AG04449 (cell line): ENCODE measurements at places on chromosomes 3 and 15.

GRCh38 chr15:98712845-98713584 lies 64.7 kb downstream of the IGF1R start:
- DNase-seq, result no peak

DNA sequence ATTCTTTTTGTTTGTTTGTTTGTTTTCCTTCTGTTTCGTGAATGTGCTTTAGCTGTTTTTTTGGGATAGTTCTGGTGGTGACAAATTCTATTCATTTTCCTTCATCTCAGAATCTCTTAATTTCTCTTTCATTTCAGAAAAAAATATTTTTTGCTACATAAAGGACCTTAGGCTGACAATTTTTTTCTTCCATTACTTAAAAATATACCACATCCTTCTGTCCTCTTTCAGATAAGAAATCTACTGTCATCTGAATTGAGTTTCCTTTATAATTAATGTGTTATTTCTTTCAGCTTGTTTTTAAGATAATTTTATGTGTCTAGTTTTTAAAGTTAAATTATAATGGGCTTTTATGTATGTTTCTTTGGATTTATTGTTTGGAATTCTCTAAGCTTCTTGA lies 47.6 kb downstream of the IL16 start:
- no peak for DNase-seq

DNA sequence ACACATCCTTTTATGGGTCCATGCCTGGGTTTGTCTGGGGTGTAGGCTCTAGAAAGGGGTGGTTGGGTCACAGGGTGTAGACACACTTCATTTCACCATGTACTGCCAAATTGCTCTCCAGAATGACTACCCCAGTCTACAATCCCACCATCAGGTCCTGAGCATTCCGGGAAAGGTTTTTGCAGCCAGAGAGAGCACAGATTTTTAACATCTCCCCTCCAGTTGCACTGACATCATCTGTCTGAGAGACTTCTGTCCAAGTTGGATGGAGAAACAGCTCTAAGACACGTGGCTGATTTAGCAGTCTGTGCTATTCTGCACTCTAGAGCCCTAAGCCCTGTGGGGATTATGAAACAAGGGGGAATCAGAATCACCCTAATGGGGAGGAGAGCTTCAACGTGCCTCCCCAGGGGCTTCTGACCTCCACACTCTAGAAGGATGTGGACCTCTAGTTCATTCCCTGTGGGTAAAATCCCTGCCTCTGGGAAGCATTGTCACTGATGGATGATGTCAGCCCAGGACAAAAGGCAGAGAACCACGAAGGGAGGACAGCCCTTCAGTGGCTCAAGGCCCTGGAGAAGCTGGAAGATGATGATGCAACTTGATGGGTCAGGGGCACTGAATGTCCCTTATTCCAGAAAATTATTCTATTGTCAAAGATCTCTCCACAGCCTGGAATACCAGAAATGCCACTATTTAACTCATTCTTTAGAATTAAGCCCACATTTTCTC lies 71.5 kb downstream of the CD200R1L start:
- DNase-seq, result peak; percentile 61

GRCh38 chr15:94324835-94325767 lies 93.7 kb downstream of the MCTP2 start:
- DNase-seq, result no peak

DNA sequence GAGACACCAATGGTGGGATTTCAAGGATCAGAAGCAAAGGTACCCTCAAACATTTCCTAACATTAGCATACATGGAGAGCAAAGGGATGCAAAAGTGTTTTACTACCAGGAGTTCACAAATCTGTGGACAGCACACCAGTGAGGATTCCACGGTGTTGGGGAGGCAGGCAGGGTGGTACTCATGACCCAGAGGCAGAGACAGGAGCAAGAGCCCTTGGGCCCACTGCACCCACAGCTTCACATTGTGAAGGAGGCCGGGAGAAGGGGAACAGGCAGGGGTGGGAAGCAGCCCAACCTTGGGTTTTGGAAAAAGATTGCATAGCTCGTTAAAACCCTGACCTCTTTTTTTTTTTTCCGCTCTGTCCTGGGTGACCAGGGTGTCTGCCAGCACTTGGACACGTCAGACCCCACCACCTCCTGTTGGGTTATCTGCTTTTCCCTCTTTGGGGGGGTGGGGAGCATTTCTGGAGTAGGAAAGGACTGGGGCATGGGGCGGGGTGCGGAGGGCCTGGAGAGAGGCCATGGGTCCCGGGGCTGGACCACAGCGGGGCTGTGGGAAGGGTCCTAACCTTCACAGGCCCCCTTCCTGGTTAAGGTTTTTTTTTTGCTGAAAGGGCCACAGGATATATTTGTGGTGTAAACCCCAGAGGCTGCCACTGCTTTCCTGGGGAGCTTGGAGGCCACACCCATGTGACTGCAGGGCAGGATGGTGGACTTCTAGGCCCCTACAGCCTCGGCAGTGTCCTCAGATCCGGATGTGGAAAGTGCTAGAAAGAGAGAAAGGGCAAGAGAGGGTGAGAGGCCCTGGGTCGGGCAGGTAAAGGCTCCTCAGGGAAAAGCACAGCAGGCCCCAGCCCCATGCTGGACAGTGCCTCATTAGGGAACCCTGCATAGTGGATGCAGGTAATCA lies 12.5 kb downstream of the SH2D7 start:
- no peak for DNase-seq

DNA sequence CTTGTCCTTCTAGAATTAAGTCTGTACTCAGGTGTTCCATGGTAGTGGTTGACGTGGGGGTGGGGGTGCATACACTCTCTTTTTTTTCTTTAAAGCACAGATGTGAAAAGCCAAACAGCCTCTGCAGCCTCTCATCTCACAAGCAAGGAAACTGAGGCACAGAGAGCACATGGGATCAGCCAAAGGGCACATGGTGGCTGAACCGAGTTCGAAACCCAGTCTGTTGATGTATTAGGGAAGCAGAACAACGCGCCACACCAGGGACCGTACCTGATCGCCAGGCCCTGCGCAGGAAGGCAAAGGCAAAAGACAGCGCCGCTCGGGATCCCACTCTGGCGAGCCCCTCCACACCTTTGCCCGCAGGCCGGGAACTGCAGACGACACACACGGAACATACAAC lies 47.3 kb downstream of the HERC2 start:
- DNase-seq, result no peak

- DNase-seq, result no peak
These were observed 15.2 kb downstream of the CHAC1 start for GRCh38 chr15:40968290-40969085.

DNA sequence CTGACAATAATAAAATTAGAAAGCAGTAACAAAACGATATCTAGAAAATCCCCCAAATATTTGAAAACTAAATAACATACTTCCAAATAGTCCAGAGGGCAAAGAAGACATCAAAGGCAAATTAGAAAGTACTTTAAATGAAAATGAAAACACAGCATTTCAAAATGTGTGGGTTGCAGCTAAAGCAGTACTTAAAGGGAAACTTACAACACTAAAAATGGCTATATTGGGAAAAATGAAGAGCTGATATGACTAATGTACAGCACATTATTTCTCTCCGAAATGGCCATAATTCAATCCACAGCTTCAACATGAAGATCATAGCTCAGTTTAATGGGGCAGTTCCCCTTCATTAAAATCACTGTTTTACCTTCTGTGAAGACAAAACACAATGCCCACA lies 71.9 kb downstream of the FBXL22 start:
- DNase-seq, result no peak

- no peak for DNase-seq
These were observed 28.8 kb downstream of the CTDSPL start for GRCh38 chr3:37890522-37890921.

DNA sequence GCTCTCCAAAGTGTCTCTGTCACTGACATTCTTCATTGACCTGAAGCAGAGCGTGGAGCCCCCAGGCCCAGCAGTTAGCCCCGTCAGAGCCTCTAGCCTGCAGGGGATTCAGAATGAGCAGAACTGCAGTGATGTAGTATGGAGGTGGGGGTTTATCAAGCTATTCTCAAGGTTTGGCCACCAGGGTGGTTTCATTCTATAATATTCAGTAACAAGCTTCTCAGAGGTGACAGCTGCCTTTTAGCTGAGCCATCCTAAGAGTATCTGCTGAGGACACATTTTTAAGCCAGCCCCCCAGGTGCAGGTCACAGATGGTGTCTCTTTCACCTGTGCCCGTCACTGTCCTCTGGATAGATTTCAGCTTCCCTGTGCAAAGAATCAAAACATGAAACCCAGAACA lies 31.9 kb downstream of the CMTM7 start:
- DNase-seq, result no peak

DNA sequence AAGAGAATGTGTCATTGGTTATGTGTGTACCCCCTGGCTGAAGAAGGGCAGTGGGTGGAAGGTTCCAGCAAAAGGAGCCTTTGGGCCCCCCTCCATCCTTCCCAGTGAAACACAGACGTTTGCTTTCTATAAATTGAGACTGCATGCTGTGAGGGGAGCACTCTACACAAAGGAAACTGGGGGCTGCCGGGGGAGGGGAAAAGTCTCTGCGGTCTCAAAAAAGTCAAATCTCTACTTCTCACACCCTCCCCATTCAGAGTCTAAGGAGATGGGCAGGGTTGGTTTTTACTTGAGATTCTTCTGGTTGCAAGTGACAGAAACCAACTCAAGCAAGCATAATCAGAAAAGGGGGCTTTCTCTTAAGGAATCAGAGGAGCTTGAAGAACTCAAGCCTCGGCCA lies 50.1 kb upstream of the TLE3 start:
- DNase-seq, result no peak

DNA sequence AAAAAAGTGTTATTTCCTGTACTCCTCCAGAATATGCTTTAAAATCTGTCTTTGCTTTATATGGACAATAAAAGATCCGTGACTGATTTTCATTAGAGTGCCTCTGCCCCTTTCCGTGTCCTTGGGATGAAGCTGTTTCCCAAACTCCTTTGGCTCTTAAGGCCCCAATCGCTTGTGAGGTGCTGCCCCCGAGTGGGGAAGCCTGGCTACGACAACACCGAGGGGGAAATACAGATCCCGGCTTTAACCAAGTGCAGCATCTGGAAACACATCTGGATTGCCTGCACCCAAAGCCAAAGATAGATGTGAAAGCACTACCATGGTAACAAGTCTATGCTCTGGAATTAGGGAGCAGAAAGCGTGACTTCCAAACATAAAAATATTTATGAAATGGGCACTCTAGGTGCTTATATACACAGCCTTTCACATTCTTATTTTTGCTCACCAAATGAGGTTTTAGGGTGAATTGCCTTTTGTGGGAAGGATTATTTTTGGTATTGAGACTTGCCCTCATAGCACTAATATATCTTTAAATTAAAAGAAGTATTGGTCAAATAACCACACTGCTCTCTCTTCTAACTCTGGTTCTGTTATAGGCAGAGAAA lies 40.6 kb upstream of the ADCY5 start:
- DNase-seq, result no peak

- DNase-seq, result peak; percentile 12
These were observed 43.1 kb upstream of the WDR5B start for GRCh38 chr3:122458992-122459391.
